Hematopoietic multipotent progenitor cell treated with erythropoietin and hydrocortisone succinate and interleukin-3 and kit ligand, for 6 days (in vitro differentiated cells): ENCODE measurements at places on chromosomes 11 and 22.

DNA sequence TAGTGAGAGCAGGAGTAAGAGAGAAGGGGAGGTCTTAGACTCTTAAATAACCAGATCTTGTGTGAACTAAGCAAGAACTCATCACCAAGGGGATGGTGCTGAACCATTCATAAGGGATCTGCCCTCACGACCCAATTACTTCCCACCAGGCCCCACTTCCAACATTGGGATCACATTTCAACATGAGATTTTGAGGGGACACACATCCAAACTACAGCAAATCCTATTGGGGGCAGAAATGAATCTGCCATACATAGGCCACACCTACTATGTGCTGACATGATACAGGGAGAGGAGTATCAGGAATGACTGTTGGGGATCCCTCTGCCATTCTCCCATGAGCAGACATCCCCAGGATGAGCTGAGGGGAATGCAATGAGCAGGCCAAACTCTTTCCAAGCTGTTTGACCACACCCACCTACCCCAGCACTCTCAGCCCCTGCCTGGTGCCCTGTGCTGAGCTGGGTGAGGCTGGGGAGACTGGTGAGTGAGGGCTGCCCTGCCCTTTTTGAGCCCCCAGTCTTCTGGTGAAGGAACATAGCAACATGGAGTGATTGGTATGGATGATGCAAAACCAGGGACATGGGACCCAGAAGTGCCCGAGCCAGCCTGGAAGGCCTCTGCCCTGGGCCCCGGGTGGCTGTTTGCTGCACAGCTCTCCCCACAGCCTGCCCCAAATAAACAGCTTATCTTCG lies 1.2 kb upstream of the GTSE1 start:
- peak; percentile 32 for DNase-seq

DNA sequence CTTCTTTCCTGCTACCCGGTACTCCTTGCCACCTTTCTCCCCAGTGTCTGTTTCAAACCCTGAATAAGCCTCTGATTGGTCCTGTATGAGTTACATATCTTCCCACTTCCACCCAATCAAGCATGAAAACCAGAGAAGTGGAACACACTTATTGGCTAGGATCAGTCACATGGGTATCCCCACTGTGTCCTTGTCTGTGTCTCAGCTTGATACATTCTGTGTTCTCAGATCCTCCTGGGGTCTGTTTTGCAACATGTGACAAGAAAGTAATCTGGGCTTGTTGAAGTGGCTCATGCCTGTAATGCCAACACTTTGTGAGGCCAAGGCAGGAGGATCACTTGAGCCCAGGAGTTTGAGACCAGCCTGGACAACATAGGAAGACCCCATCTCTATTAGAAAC lies 23.9 kb downstream of the MCHR1 start:
- DNase-seq: peak; percentile 23

GRCh38 chr22:24049211-24049610 lies 38.1 kb downstream of the CABIN1 start:
- DNase-seq: no peak

DNA sequence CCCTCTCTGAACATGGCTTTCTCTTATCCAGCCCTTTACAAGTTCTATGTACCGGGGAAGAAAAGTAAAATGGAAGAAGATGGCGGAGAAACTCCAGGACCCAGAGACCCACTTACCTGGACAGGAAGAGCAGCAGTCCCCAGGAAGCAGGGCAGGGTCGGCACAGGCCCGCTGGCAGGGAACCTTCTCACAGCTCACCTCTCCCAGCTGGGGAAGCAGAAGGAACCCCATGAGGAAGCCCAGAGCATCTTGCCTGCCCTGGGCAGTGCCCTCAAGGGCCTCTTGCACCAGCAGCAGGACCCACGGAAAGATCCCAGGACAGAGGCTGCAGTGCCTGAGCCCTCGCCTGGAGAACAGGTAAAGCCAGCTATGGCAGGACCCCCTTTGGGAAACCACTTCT lies 23.4 kb downstream of the PGA5 start:
- no peak for DNase-seq

- DNase-seq: no peak
These were observed 16.7 kb upstream of the OR9Q1 start for GRCh38 chr11:58006940-58007339.

GRCh38 chr11:37613031-37613430 lies 1015.0 kb upstream of the RAG2 start:
- no peak for DNase-seq

- DNase-seq: peak; percentile 47
These were observed 126.7 kb upstream of the BLID start for GRCh38 chr11:122242731-122243130.

- no peak for DNase-seq
These were observed 30.1 kb downstream of the ATG16L2 start for GRCh38 chr11:72844356-72844755.

DNA sequence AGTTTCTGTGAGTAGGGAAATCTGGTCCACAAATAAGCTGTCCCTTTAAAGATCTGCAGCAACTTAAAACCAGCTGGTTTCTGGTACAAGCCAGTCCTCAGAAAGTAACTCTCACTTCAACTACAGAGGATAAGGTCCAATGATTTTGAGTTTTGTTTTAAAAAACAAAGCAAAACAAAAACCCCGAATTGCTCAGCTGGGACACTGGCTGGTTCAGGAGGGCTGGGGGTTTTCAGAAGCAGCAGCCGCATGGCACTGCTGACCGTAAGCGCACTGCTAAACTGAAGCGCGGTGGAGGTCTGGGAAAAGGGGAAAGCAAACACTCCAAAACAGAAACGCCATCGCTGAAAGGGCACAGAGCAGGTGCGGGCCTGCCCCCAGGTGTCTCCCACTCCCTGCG lies 59.7 kb downstream of the MICAL3 start:
- no peak for DNase-seq

GRCh38 chr11:120482149-120482548 lies 29.4 kb upstream of the GRIK4 start:
- peak; percentile 72 for DNase-seq

DNA sequence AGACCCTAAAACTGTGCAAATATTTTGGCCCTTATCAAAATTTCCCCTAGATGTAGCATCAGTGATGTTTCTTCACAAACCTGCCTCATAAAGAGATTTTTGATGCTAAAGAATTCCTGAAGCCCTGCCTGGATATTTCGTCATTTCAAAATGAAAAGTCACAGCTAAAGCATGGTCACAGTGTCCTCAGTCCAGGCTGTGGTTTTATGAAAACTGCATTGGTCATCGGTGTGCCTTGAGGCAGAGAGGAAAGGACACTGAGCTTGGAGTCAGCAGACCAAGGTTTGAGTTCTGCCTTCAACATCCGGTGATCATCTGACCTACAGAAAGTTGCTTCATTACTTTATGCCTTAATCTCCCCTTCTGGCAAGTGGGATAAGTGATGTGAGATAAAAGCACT lies 34.8 kb upstream of the ALKBH3 start:
- no peak for DNase-seq

DNA sequence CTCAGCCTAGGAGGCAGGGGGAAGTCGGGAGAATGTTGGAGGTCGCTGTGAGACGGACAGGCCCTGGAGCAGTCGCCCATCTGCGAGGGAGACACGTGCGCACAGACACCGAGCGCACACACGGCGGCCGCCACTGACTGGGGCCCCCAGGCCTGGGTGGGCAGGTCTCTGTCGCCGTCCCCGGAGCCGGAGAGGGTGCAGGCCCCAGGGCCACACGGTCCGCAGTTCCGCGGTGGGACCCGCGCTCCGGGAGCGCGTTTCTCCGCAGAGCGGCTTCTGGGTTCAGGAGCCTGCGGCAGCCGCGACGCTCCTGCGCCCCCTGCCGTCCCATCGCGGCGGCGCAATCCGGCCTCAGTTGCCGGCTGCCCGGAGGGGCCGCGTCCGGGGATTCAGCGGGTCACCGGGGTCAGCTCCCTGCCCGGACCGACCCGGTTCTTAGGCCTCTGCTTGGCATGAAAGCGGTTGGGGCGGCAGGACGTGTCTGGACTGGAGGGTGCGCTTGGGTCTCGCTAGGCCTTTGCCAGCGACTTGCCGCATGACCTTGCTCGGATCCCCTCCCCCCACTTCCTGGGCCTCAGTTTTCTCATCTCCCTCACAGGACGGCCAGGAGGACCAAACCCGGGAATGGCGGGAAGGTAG lies 31.2 kb downstream of the PDE2A start:
- DNase-seq: peak; percentile 58

DNA sequence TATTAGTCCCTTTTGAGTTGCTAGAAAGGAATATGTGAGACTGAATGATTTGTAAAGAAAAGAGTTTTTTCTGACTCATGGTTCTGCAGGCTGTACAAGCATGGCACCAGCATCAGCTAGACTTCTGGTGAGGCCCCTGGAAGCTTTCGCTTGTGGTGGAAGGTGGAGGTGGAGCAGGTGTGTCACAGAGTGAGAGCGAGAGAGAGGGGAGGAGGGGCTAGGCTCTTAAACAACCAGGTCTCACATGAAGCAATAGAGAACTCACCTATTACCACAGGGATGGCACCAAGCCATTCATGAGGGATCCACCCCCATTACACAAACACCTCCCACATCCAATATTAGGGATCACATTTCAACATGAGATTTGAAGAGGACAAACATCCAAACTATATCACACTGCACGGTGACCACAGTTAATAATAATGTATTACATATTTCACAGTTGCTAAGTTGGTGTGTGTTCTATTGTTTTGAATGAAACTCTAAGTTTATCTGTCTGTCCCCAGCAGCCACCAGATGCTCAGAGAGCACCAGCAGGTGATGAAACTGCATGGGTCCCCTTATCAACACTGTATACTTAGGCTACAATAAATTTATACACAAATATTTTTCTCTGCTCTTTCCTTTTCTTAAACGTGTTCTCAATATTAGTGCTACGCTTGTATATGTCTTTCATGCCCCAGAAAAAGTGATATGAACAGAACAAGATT lies 14.1 kb downstream of the ZFP91 start:
- DNase-seq: no peak

DNA sequence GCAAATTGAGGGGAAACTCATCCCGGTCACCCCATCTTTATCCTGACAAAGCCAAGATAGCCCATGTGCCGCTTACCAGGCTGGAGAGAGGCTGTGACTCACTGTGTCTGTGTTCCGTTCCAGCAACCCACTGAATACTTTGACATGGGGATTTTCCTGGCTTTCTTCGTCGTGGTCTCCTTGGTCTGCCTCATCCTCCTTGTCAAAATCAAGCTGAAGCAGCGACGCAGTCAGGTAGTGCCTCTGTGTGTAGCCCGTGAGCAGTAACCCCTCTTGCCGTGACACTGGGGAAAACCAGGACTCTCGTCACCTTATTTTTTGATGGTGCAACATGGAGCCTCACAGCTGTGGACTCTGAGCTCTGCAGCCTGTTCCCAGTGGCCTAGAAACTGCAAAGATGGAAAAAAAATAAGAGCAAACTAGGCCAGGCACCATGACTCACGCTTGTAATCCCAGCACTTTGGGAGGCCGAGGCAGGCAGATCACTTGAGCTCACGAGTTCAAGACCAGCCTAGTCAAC lies 16.9 kb downstream of the C22orf31 start:
- DNase-seq: no peak

DNA sequence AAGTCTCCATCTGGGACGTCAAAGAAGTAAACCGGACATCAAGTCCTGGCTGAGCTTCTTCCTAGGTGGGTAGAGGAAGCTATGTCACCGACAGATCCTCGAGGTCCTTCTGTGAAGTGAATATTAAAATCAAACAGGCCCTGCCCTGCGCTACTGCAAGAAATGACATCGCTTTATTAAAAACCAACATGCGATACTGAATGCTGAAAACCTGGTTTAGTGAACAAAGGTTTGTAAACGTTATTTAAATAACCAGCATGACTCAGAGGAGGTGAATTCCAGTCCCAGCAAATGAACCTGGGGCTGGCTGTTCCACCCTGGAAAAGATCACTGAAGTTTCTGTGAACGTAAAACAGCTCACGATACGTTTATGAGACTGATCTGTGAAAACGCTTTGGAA lies 645 bp downstream of the RTCB start:
- peak; percentile 35 for DNase-seq

GRCh38 chr22:49771266-49772065 lies 56.2 kb downstream of the BRD1 start:
- no peak for DNase-seq

DNA sequence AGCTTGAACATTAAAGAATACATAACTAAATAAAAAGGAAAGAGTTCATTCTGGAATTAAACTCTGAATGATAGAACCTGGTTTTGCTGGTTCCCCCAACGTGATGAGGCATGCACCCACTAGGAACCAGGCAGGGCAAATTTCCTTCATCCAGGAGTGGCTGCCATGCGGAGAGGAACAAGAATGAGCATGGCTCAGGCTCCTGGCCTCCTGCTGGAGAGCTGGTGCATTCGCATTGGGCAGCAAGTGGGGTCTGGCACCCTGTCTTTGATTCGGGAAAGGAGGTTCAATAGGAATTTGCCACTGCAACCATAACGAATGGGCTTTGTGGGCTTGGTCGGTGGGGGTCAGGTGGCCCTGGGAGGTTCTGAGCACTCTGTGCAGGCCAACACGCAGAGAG lies 169.8 kb upstream of the TENM4 start:
- no peak for DNase-seq

GRCh38 chr11:57379732-57380131 lies 1.2 kb downstream of the PRG3 start:
- peak; percentile 61 for DNase-seq

DNA sequence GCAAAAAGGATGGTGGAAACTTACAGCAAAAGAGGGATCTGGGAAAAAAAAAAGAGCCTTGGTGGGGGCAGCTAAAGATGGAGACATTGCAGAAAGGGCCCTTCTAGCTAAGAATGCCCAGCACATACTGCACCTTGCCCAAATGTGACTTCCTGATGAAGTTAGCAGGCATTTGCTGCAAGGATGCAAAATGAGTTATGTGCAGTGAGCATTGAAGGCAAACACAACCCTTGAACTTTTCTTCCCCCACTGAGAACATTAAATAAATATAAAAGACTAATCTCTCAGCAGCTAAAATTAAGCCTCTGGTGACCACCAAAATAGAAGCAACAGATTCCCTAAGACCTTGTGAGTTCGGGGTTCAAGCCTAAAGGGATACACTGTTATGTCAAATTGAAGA lies 129.9 kb downstream of the ARL14EP start:
- no peak for DNase-seq

DNA sequence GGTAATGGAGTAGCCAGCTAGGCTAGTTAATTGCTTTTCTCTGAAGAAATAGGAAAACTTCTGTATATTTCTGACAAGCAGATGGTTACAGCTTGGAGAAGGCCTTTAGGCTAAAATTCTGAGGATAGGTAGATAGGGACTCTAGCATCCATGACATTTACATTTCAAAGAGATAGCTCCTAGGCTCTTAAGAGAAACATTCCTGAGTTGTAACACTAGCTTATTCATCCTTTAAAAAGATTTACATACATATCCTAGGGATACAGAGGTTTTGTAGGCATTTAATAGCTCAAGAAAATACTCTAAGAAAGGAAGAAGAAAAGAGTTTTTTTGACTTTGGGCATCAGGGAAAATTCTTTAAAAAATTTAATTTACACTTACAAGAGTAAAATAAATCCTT lies 130.9 kb upstream of the CCDC179 start:
- no peak for DNase-seq
